Adrenal gland (tissue), 19 donors: ENCODE measurements at places on chromosomes 16 and 17. TPM values are rescaled to one million over a fixed set of nuclear protein-coding genes. Genes with fewer than 3 reads are reported as not detected.

DNA sequence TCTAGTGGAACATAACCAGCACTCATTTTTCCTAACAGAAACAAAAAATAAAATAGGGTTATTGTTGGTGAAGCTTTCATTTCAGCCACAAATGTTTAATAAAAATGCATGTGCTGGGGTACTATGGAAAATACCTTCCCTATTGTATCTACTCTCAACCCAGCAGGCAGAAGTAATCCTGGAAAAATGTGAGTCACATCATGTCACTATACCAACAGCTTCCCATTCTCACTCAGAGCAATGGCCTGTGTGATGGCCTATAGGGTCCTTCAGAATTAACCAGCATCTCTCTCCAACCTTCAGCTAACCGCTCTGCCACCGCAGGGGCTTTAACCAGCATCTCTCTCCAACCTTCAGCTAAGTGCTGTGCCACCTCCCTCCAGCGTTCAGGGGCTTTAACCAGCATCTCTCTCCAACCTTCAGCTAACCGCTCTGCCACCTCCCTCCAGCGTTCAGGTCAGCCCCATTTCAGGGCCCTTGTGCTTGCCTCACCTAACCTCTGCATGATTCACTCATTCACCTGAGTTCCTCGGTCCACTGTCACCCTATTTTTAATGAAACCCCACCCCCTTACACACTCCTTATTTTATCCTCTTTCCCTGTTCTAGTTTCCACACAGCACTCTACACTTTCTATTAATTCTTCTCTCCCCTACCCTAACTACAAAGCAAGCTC is 34.0 kb downstream of the UBE2G1 start:
- no peaks in the 10 kb centered on the region for H3K36me3 ChIP-seq
- no peak for DNase-seq
- peaks cover 12% of the 10 kb centered on the region for H3K4me1 ChIP-seq
- no peaks in the 10 kb centered on the region for H3K27me3 ChIP-seq

GRCh38 chr16:35352431-35352830 is 1893.0 kb downstream of the TP53TG3F start:
- H3K27me3 ChIP-seq, result no peaks in the 10 kb centered on the region
- H3K4me3 ChIP-seq, result no peak overlapping the region

DNA sequence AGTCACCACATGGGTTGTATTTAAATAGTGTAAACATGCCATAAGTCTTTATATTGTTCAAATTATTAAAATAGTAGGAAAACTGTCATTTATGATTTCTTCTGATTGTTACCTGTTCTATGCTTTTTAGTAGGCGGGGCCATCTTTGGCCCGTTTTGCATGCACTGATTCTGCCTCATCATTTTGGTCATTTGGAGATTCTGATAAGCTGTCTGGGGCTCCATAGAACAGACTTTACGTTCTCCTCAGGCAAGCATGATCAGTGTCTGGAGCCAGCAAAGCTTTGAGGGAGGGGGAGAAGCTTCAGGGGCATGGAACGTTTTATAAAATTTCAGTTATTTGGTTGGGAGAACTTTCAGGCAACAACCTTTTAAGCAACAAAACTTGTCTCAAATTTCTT is 8.8 kb downstream of the NDEL1 start:
- no peaks in the 10 kb centered on the region for H3K27me3 ChIP-seq
- DNase-seq, result no peak
- no peak overlapping the region for H3K27ac ChIP-seq

DNA sequence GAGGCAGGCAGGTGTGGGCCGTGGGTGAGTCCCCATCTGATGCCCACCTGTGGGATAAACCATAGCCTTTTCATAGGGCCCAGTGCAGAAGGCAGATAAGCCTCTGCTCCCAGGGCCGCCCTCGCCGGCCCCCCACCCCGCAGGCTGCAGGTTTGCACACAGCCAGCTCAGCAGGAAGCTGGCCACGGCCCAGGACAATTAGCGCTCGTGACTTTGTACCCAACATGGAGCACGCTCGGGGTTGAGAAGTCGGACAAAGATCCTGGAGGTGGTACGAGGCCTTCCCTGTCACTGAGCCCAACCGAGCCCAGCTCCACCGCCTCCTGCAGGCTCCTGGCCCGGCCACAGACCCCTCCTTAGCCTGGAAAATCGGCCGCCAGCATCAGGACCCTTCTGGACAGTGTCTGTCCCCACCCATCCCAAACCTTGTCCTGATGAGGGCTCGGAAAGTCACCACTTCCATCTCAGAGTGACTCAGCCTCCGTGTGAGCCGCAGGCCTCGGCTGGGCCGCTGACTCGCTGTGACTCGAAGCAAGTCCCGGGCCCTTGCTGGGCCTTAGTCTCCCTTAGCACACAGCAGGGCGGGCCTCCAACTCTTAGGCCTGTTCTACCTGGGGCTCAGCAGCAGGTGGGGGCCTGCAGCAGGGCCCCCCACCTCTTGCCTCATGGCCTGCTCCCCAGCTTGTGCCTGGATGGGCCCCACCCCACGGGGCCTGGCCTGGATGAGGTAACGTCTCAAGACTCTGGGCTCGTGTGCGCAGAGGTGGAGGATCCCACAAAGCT is 22.7 kb downstream of the FAM83G start:
- no peak overlapping the region for H3K27ac ChIP-seq
- H3K27me3 ChIP-seq, result no peaks in the 10 kb centered on the region
- peak; percentile 34 for DNase-seq
- no peaks in the 10 kb centered on the region for H3K4me1 ChIP-seq
- no peaks in the 10 kb centered on the region for H3K36me3 ChIP-seq

- peaks cover 19% of the 10 kb centered on the region for H3K4me1 ChIP-seq
- no peak for DNase-seq
- no peak overlapping the region for H3K4me3 ChIP-seq
- no peak overlapping the region for H3K27ac ChIP-seq
- H3K36me3 ChIP-seq, result no peaks in the 10 kb centered on the region
- H3K27me3 ChIP-seq, result no peaks in the 10 kb centered on the region
These were observed 8.0 kb downstream of the TNRC6C start for GRCh38 chr17:77966476-77966875.

- H3K36me3 ChIP-seq, result peaks cover under 1% of the 10 kb centered on the region
- H3K27me3 ChIP-seq, result no peaks in the 10 kb centered on the region
- peak; percentile 53 for DNase-seq
- H3K4me1 ChIP-seq, result no peaks in the 10 kb centered on the region
- H3K27ac ChIP-seq, result no peak overlapping the region
These were observed 1.9 kb upstream of the SLC5A2 start for GRCh38 chr16:31480851-31481536.

DNA sequence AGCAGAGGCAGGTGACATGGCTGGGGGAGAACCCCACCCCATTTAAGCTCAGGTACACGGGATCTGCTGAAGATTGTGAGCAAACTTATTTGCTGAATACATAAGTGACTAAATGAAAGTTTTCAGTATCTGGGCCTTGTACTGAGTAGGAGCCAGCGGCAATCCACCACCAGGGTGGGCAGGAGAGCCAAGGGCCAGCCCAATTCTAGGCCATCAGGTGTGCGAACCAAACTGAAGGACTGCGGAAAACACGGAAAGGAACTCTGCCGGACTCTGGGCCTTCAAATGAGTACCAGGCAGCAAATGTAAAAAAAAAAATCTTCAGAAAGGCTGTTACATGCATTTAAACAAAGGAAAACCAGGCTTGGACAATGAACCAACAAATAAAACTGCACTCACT is 19.7 kb downstream of the ARHGAP17 start:
- H3K27ac ChIP-seq, result no peak overlapping the region
- DNase-seq, result no peak
- H3K4me3 ChIP-seq, result no peak overlapping the region

- DNase-seq, result no peak
- H3K4me1 ChIP-seq, result no peaks in the 10 kb centered on the region
- no peaks in the 10 kb centered on the region for H3K27me3 ChIP-seq
- H3K27ac ChIP-seq, result no peak overlapping the region
- H3K4me3 ChIP-seq, result no peak overlapping the region
These were observed 7.4 kb upstream of the B9D1 start for GRCh38 chr17:19369846-19370492.

DNA sequence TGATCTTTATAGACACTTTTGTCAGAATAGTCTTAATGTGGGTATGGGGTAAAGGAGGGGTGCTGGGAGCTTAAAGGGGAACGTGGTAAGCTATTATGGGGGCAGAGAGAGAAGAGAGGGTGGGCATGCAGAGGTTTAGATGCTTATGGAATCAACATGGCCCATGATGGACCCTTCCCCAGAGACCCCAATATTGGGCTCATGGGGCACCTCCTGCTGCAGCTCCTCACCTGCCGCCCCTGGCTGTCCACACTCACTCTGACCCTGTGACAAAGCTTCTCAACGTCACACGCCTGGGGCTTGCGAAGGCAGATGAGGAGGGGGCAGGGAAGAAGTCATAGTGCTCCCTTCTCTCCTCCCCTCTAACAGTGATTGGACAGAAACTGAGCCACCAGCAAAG is 95.3 kb downstream of the SHISA6 start:
- no peak for DNase-seq
- no peaks in the 10 kb centered on the region for H3K27me3 ChIP-seq
- no peaks in the 10 kb centered on the region for H3K4me1 ChIP-seq
- H3K4me3 ChIP-seq, result no peak overlapping the region
- no peaks in the 10 kb centered on the region for H3K36me3 ChIP-seq

- H3K36me3 ChIP-seq, result no peaks in the 10 kb centered on the region
- H3K27ac ChIP-seq, result no peak overlapping the region
- DNase-seq, result no peak
These were observed 30.5 kb downstream of the PIK3R6 start for GRCh38 chr17:8836821-8837562.

DNA sequence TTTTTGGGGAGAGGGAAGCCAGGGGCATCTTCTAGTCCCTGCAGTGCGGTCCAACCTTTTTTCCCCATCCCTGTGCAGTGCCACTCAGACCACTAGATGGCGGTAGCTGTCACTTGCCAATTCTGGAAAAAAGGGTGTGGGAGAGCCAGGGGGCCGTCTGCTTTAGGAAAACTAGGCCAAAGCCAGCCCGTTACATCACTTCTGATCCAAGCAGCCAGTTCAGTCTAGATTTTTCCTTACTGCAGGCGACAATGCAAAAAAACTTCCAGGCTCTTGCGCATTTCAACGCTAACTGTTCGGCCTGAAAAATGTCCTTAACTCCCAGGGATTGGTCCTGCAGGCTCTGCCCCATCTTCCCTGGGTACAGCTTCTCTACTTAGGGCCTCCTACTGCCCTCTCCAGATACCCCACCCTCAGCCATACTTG is 69.2 kb upstream of the CES5A start:
- H3K4me1 ChIP-seq, result no peaks in the 10 kb centered on the region
- DNase-seq, result peak; percentile 89
- H3K27me3 ChIP-seq, result no peaks in the 10 kb centered on the region
- H3K36me3 ChIP-seq, result no peaks in the 10 kb centered on the region
- no peak overlapping the region for H3K27ac ChIP-seq

- peaks cover 12% of the 10 kb centered on the region for H3K36me3 ChIP-seq
- peak within 1 kb of the TSS; percentile 67 for H3K4me3 ChIP-seq
- peak; percentile 86 for DNase-seq
- peaks cover 26% of the 10 kb centered on the region for H3K4me1 ChIP-seq
These were observed at the start of gene FN3K for GRCh38 chr17:82734987-82735866. TSS of gene FN3K (plus strand) at chr17:82735615. CDS start at chr17:82735637, 22 bp downstream.

DNA sequence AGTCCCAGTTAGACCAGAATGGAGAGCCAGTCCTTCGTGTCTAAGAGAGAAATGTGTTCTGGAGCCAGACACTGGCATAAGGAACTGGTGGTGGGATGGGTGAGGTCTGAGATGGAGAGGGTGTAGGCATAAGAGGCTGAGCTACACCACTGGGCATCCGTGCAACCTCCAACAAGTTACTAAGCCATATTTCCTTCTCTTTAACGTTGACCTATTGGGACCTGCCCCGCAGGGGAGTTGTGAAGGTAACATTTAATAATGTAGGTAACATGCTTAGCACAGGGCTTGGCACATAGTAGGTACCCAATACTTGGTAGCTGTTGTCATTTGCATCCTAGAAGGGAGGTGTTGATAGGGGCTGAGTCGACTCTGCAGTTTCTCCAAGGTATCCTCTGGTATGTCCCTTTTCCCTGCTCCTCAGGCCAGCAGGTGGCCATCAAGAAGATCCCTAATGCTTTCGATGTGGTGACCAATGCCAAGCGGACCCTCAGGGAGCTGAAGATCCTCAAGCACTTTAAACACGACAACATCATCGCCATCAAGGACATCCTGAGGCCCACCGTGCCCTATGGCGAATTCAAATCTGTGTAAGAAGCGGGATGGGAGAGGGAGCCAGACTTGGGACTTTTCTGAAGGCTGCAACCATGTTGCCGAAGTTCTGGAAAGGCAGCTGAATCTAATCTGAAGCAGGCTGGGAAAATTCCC is 1.2 kb downstream of the MAPK7 start:
- H3K4me1 ChIP-seq, result peaks cover 27% of the 10 kb centered on the region
- H3K27ac ChIP-seq, result no peak overlapping the region
- peak; percentile 8 for DNase-seq
- peaks cover 52% of the 10 kb centered on the region for H3K36me3 ChIP-seq
- no peak overlapping the region for H3K4me3 ChIP-seq

Gene RASD1
- 22.3 TPM for total RNA-seq

Gene KCNH6
- not detected for total RNA-seq

Gene NPW
- total RNA-seq, result not detected

Gene CCL22
- 1.0 TPM for total RNA-seq

Gene ATPAF2
- total RNA-seq, result 33.2 TPM

Gene ALOX15
- not detected for total RNA-seq

Gene ACSM2A
- not detected for total RNA-seq

Gene OSBPL7
- 3.3 TPM for total RNA-seq
